ENCODE measurements at places on chromosomes 1 and 21.

GRCh38 chr1:181383695-181384094, 99.6 kb upstream of the CACNA1E start:
- no peak for DNase-seq

- DNase-seq = no peak
Observed at GRCh38 chr1:228882041-228882770, 146.9 kb downstream of the RHOU start.

- DNase-seq = no peak
Observed at GRCh38 chr21:21029164-21029563, 31.0 kb downstream of the NCAM2 start.

DNA sequence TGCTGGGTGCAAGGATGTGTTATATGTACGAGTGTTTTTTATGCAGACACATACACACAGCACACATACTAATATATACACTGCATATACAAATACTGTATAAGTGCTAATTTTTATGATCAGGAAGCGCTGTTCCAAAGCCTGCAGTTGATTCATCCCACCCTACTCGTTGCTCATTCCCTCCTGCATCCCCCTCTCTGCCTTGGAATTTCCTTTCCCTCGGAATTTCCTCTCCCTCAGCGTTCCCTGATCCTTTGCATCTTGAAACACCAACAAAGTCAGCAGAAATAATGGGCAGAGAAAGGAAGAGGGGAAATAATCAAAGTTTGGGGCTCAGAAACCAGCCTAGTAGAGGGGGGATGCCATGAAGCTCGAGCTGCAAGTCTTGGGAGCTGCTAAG, 98.9 kb downstream of the CSMD2 start:
- no peak for DNase-seq

DNA sequence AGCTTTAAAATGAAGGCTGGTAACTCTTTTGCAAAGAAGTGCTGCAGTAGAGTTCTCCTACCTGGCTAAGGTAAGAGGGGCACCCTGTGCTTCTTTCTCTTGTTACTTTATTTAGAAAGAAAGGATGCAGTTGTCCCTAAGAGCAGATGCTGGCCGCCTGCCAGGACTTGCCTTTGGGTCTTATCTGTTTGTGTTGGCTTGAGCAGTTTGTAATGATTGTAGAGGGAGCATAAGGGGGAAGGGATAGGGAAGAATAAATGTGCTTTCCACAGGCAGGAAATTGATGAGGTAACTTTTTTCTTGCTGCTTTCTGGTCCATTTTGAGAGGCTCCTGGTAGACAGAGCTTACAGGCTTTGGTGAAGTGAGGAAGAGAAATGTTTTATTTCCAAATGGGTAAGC, 229.6 kb downstream of the HHAT start:
- DNase-seq = no peak

DNA sequence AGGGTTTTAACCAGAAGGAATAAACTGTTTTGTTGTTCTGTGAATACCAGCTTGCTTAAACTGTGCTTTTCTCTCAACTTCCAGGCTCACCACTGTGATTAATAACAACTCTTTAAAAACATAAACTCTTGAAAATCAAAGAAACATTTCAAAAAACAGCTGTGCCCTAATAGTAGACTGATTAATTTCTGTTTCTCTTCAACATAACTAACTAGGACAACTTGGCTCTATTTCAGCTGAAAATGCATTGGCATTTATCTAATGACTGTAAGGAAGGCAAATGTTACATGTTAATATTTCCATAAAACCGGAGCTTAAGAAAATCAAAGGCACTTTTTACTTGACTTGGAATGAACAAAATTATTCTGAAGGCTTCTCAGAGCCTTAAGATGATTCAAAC, 656.1 kb upstream of the NEGR1 start:
- DNase-seq = no peak

DNA sequence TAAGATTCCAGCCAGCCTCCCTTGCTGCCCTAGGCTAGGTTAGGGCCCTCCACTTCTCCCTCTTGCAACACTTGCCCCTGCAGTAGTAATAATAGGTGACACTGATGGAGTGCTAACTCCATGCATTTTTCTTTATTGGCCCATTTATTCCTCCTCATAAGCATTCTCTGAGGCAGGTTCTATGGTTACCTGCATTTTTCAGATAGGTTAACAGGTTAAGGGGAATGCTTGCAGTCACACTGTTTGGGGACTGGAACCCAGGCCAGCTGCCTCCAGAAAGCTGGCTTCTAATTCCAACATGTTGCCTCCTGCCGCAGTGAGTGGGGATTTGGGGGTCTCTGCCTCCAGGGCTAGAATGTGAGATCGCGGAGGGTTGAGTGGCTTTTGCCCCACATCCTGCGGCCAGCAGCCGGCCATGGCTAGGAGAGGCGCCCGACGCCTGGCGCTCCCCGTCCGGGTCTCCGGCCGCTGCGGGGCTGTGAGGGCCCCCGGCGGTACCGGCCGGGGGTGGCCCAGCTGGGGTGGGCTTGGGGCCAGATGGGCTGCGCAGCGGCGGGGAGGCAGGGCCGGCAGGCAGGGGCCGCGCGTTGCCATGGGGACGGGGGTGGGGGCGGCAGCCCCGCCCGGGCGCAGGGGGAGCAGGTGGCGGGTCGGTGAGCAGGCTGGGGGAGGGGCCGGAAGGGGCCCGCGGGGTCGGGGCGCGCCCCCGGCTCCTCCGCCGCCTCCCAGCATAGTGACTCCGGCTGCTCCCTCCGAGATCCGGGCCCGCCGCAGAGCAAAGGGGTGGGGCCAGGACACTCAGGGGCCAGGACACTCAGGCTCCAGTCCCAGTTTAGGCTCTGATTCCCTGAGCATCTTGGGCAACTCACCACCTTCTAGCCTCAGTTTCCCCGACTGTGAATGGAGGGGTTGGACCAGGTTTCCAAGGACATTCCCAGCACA, 68.4 kb upstream of the SSBP3 start:
- DNase-seq = no peak

- no peak for DNase-seq
Observed at GRCh38 chr1:221765527-221765926, 23.6 kb upstream of the DUSP10 start.

GRCh38 chr1:34266127-34266951, 89.6 kb downstream of the C1orf94 start:
- DNase-seq = no peak

- DNase-seq = no peak
Observed at GRCh38 chr1:174405219-174405618, 42.5 kb upstream of the GPR52 start.

DNA sequence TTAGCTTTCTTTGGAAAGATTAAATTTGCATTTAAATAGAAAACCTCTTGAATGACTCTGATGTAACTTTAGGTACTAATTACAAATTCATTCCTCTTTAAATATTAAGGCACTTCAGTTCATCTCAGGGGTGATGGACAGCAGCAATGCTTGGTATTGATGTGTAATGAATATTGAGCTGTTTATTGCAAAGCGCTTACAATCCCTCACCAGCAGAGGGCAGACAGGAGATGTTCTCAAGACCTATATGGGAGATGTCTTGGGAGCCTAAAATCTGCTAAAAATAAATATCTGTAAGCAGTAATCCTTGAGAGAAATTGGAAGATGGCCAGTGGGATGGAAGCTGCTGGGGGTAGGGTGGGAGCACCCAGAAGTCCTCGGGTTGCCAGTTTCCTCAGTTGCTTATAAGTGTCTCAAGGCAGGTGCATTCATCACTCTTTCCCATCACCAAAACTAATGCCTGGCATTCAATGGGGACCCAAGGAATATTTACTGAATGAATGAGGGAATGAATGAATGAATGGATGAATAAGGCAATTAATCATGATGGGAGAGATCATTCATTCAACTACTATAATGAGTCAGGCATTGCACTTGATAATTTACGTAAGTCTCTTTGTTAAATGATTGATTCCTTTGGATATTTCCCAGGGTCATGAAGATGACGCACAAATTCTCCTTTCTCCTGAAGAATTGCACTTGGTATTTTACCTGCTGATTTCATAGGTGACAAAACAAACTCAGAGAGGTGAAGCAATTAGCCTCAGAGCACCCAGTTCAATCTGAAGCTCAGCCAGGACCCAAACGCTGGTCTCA, 2.3 kb downstream of the KLHDC8A start:
- DNase-seq = peak; percentile 32

DNA sequence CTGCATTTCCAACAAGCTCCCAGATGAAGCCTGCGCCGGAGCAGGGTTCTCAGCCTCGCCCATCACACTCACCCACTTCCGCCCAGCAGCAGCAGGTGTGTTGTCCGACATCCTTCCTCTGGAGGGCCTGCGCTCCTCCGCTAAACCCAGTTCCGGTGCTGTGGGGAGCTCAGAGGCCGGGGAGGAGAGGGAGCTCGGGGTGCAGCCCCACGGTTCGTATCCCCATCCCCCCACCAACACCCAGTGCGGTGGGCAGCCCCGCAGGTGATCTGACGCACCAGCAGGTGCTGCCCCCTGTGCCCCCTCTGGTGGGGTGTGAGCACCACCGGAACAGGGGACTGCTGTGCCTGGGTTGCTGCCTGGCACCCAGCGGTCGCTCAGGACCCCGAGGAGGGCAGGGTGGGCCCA, 3.4 kb upstream of the PEX10 start:
- peak; percentile 28 for DNase-seq

GRCh38 chr1:221794079-221794670, 52.3 kb upstream of the DUSP10 start:
- DNase-seq = no peak

GRCh38 chr1:104291156-104291555, 541.5 kb downstream of the AMY1C start:
- no peak for DNase-seq

DNA sequence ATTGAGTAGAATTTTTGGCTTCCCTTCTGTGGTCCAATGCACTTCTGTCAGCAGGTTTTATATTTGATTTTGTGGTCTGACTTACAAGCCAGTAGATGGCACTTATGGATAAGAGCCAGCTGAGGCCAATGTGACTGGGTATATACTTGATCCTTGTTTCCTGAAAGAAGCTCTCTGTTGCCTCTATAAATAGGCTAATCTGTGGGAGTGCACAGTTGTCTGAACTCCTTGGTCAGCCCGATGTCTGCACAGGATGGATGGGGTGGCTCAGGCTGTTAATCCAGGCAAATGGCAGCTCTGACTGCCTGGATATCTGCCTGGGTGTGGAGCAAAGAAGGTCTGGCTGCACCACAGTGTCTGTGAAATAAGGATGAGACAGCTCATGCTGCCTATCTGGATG, 1183.7 kb upstream of the PRMT6 start:
- DNase-seq = no peak

DNA sequence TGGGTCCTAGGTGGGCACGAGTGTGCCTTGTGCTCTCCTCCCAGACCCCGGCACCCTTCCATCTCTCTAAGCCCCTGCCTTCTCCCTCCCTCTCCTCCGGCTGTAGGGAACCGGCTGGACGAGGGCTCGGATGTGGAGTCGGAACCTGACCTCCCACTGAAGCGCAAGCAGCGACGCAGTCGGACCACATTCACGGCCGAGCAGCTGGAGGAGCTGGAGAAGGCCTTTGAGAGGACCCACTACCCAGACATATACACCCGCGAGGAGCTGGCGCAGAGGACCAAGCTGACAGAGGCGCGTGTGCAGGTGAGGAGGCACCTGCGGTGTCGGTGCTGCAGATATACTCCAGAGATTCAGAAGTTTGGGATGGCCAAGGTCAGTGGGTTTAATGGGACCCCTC, 61.0 kb downstream of the PAX7 start:
- no peak for DNase-seq

DNA sequence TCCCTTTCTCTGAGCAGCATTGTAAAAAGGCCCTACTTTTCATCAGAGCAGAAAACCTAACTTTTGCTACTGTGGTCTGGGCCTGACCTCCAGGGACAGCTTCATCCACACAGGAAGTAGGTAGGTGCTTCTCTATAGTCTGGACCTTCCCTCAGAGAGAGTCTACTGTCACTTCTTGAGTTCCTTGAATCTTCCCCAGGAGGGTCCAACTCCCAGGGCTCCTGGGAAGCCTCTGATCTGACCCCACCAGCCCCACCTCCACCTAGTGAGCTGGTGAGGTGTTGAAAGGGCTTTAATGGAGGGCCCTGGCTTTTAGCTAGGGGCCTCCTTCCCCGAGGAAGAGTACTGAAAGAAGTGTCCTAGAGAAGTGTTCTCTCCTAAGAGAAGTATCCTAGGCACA, 2.7 kb upstream of the VANGL2 start:
- DNase-seq = no peak

GRCh38 chr1:21668232-21668950, 766 bp downstream of the RAP1GAP start:
- DNase-seq = no peak

GRCh38 chr1:230858918-230859729, 9.2 kb downstream of the C1orf198 start:
- DNase-seq = no peak

DNA sequence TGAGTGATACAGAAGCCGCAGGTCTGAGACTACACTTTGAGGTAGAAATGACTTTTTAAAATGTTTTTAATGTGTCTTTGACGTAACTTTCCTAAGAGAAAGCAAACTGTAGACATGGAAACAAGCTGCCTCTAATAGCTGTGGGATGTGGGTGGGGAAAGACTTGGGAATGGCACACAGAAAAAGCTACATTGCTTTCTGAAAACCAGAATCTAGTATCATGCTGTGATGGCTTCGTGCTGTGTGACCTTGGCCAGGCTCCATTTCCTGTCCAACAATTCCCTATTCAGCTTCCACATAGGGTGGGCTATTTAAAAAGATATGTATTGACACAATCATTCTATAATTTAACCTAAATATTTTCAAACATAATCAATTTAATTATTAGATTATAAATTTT, 909.1 kb downstream of the NCAM2 start:
- DNase-seq = no peak

DNA sequence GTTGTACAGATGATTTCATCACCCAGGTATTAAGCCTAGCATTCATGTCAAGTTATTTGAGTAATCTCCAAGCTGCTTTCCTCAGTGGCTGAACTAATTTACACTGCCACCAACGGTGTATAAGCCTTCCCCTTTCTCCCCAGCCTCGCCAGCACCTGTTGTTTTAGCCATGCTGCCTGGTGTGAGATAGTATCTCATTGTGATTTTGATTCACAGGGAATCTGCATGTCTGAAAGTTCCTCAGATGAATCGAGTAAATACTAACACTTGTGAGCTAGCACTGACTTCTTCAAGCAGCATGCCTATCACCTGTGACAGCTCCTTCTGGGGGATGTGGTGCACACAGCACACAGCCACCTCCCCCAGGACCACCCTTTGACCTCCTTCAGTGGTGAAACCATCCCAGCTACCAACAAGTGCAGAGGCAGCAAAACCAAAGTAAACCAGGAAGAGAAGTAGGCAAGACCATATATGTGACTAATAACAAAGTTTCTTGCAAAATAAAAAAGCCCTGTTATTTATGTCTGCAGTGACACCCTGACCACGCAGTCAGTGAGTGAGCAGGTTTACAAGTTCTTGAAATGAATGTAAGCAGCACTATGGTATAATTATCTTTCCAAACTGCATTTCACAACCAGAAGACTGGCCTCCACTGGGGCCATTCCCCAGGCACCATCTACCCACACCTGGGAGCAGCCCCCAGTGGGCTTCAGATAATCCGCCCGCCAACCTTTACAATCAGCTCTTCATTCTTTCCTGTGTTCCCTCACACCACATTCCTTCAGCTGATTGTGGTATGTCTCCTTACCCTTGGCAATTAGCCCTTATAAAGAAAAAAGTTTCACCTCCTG, 173.8 kb downstream of the ETS2 start:
- no peak for DNase-seq

GRCh38 chr1:170931650-170932049, 3.7 kb upstream of the MROH9 start:
- no peak for DNase-seq

GRCh38 chr1:64527165-64527564, 57.2 kb downstream of the CACHD1 start:
- DNase-seq = no peak
